Panc1 (cell line): ENCODE measurements at places on chromosomes 6 and 20. TPM values are rescaled to one million over a fixed set of nuclear protein-coding genes. Genes with fewer than 3 reads are reported as not detected.

SOX4 gene
- 71.9 TPM for total RNA-seq

GRCh38 chr6:81144346-81144745 lies 608.1 kb downstream of the TENT5A start:
- no peak for DNase-seq

- no peak for DNase-seq
These were observed 487.3 kb upstream of the CDH4 start for GRCh38 chr20:60764771-60765170.

DNA sequence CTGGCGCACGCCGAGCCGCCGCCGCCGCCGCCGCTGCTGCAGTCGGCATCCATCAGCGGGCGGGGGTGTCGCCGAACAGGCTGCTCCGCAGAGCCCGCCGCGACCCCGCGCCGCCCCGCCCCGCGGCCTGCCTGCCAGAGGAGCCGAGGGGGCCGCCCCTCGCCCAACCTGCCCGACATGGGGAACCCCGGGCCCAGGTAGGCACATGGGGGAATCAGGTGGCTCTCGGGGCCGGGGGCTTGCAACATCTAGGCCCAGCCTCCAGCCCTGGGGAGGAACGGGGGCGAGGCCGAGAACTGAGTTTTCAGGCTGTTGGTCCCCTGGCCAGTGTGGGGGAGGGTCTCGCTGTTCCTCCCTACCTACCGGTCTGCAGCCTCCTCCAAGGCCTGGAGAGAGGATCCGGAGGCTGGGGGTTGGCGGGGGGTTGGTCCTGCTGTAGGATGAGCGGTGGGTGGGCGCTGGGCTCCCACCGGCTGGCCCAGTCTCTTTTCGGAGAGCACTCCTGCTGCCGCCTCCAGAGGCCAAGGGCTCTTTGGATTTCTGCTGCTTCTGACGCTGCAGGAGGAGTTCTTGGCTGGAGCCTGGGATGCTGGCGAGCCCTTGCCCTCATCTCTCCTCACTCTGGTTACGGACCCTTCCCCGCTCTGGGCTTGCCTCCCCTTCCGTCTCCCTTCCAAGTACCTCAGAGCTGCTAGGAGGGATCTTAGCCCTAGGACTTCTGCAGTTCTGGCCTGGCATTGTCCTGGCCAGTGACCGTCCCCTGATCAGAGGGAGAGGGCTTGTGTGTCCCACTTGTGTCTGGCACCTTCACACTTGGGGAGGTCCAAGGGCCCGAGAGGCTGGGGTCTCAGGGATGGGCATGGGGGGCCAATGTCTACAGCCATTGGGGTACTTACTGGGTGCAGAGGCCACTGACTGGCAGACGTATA lies at the start of gene EPB41L1:
Gene EPB41L1 (plus strand): TSS at position 41 of the 929 bp plus-strand sequence. CDS start 19,038 bp downstream, outside the sequence.
- no peak for DNase-seq
